ENCODE measurements at places on chromosomes 7 and 10.

DNA sequence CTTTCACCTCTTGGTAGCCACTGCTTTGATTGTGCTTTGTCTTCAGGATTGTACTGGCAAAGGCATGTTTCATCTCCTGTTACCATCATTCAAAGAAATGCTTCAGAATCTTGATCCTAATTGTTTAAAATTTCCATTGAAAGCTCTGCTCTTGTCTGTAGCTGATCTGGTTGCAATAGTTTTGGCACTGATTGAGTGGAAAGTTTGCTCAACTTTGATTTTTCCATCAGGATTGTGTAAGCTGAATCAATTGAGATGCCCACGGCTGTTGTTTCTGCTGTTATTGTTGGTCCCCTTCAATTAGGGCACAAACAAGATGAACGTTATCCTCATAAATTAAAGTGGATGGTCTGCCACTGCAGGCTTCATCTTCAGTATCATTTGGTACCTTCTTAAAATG is 14.6 kb upstream of the NUB1 start:
- no peak for DNase-seq

GRCh38 chr10:117727421-117727820 is 184.9 kb downstream of the EMX2 start:
- no peak for DNase-seq

DNA sequence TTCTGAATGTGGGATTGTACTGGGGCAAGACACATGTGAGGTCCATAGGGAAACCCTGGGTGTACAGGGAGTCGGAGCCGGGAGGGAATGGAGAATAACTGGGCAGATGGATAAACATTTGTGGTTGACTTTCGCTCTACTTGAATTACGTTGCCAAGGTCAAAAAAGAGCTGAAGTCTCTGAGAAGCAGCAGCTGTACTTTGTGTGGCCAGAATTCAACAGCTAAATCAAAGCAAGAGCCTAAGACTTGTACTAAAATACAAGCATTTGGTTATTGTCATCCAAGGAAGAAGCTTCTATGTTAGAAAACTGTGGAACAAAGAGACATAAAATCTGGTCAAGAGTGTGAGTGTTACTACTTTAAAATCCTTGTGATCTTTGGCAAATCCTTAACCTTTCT is 457.2 kb downstream of the ARL4A start:
- DNase-seq, result no peak

DNA sequence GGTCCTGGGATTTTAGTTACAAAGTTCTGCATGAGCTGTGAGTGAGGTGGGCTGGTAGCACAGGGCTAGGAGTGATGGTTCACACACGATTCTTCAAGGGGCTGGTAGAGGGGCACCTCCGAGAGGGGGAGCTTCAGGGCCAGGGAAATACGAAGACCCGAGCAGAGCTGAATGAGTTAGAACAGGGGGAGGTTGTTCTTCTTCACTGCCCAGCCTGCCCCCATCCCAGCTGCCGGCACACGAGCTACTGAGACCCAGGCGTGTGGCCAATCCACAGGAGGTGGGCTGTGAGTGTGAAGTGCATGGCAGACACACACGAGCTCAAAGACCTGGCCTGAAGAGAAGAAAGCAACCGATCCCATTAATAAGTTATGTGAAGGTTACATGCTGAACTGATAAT is 256.2 kb upstream of the ZNF32 start:
- DNase-seq, result no peak

DNA sequence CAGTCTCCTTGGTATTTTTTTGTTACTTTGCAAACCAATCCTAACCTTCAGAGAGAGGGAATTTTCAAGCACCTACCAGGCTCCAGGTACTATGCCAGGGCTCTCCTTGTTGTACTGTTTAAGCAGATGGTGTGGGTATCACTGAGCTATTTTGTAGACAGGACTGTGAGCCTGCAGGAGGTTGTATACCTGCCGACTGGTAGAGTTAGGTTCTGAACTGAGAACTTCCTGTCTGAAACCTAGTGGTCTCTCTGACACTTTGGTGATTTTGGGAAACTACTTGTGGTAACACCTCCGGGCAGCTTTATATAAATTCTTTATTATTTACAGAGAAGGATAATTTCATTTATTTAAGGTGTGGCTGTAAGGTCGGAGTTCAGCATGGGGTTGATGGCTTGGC is 4.6 kb downstream of the ZNF853 start:
- no peak for DNase-seq

GRCh38 chr10:51894771-51895578 is 195.6 kb upstream of the CSTF2T start:
- no peak for DNase-seq

- DNase-seq, result no peak
Measured at GRCh38 chr7:19519443-19520021, 189.3 kb downstream of the POLR1F start.

DNA sequence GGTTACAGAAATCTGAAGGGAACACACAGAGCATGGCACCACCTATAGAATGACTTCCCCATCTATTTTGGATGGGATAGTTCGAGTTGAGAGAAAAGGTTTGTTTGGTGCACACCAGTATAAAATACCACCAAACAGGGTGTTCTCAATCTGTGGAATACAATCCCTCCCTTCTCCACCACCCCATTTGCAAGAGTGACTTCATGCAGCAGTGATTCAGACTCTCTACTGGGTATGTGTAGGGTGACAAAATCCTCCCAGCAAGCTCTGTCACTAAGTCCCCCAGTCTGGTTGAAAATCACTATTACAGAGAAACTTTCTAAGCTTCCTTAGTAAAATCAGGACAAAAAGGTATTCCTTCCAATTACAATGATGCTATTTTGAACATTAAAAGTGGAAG is 69.0 kb downstream of the ANK3 start:
- DNase-seq, result no peak

DNA sequence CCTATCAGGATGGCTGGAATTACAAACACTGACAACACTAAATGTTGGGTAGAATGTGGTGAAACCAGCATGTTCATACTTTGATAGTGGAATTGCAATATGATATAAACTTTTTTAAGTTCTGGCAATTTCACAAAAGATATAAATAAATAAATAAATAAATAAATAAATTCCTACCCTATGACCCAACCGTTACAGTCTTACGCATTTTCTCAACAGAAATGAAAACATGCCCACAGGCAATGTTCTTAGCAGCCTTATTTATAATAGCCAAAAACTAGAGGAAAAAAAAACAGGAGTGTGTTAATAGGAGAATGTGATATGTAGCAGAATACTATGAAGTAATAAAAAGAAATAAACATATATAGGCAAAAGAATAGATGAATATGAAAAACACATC is 318.9 kb downstream of the IPMK start:
- DNase-seq, result no peak

Measured in stimulated activated CD4-positive, alpha-beta T cell treated with anti-CD3 and anti-CD28 coated beads, Interleukin-1b, Interleukin-23, amount 100 ng/mL, for 1 hour (primary cell).